ENCODE measurements at places on chromosomes 12 and 14.

DNA sequence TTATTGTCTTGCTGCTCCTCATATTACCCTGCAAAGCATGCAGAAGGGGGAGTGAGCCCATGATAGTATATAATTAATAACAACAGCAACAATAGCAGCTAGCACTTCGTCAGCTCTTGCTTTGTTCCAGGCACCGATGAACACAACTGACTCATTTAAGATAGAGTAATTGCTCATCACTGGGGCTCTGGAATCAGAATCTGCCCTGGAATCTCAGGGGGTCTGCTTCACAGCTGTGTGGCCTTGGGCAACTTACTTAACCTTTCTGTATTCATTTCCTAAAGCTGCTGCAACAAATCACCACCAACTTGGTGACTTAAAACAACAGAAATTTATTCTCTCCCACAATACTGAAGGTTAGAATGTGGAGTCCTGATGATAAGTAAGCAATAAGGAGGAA lies 55.0 kb upstream of the PSMC1 start:
- no peak for DNase-seq

DNA sequence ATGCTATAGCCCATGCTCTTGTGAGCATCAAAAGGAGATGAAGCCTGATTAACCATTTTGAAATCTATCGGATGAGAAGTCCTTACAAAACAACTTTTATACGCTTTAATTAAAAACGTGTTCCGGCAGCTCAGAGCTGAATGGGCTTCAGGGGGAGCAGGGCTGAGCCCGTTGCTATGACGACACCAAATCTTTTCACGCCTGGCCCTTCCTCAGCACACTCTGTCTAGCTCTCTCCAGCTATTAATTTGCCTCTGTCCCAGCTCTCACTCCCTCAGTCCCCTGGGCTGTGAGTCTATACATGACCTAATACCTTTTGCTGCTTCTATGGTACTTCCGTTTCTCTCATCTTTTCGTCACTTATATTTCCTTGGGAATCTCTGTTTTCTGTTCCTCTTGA lies 15.8 kb downstream of the FOXA1 start:
- DNase-seq: no peak

DNA sequence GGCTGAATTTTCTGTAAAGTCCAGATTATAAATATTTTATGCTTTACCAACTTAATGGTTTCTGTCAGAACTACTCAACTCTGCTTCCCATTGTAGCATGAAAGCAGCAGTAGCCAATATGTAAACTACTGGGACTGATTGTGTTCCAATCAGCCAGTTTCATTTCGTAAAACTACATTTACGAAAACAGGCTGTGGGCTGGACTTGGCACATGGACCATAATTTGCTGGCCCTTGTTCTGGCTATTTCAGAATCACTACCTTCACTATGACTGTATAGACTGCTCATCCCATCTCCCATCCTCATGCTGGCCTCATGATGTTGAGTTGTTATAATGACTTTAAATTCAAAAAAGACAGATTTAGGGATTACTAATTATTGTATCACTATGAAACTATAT lies 38.7 kb downstream of the FAR2 start:
- DNase-seq: no peak

GRCh38 chr12:1587927-1588574 lies 6.3 kb downstream of the FBXL14 start:
- DNase-seq: peak; percentile 54

DNA sequence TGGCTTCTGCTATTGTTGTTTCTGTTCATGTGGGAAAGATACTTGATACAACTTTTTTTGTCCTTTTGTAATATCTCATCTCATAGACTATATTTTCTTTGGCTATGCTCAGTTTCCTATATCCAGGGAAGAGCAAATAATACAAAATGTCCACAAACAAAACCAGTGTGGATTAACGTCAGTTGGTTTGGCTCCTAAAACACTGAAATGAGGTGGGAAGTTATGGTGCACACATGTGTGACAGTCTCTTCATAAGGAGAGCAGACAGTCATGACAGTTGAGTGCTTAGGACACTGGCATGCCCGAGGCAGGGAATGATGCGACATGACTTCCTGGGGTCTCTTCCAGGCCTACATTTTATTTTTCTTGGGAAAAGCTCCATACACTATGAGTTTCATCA lies 27.5 kb downstream of the RHOJ start:
- no peak for DNase-seq

- no peak for DNase-seq
Measured at GRCh38 chr12:122403831-122404230, 18.6 kb downstream of the CLIP1 start.

DNA sequence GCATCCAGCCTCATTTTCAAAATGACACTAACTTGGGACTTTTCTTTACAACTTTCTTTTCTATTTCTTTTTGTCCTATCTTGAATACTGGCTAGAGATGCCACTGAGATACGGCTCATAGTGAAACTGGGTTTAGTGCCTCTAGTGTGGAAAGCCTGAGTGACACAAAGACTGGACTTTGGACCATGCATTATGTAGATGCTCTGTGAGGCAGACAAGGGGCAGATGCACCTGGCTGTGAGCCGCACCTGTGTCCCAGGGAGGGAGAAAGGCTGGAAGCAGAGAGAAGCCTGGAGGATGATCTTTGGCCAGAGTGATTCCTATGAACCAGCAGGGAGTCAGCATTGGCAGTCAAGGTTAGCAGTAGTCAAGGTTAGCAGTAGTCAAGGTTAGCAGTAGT lies 852.3 kb upstream of the TMEM132C start:
- no peak for DNase-seq
